Activated T-helper 2 cell treated with anti-CD3 and anti-CD28 coated beads, Interferon-gamma antibody, Interleukin-2, Interleukin-4, amounts not matched to agents 10 μg/mL and 5 μg/mL and 100 μg/mL, durations not matched to agents 14 hours and 24 hours and 36 hours (primary cell): ENCODE measurements at places on chromosomes 6 and 20. TPM values are rescaled to one million over a fixed set of nuclear protein-coding genes. Genes with fewer than 3 reads are reported as not detected.
A peak's percentile ranks its signal among the peaks of the same experiment; 100 is the strongest.

The GPX5 gene
- not detected in 2 replicates for total RNA-seq

The SIRPD gene
- 0.37 TPM in 1 of 2 replicates, not detected in the other for total RNA-seq

The ZC2HC1B gene
- not detected in 2 replicates for total RNA-seq

DNA sequence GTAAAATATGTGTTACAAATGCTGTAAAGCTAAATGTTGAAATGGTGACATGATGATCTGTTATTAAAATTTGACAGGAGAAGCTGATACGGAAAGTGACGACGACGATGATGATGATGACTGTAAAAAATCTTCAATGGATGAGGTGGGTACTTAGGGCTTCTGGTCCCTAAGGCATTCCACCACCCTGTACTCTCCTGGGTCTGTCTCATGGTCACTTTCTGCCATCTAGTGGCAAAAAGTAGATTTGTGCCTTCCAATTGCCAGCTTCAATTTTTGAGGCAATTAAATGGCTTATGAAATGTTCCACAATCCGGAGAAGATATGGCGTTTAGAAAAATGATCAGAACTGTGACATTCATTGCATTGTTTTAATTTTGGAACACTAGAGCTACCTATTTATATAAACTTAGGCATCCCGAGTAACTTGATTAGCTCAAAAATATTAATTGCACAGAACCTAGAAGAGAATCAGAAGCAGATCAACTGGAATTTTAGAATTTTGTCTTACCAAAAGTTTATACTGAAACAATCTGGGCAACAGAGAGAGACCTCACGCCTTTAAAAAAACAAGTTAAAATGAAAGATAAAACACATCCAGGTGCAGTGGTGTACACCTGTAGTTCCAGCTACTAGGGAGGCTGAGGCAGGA, 346.5 kb upstream of the PLCB4 start:
- H3K27ac ChIP-seq: no peak overlapping the region
- H3K4me3 ChIP-seq: no peak overlapping the region
- DNase-seq: no peak
- no peaks in the 10 kb centered on the region for H3K36me3 ChIP-seq
- no peaks in the 10 kb centered on the region for H3K4me1 ChIP-seq

- H3K27me3 ChIP-seq: no peaks in the 10 kb centered on the region
- H3K4me1 ChIP-seq: peaks cover 35% of the 10 kb centered on the region
- H3K27ac ChIP-seq: peak overlapping the region; percentile 90
- peak overlapping the region; percentile 13 for H3K4me3 ChIP-seq
- peaks cover 14% of the 10 kb centered on the region for H3K36me3 ChIP-seq
These were observed 38.7 kb upstream of the RIPOR2 start for GRCh38 chr6:24974182-24975171.

- H3K36me3 ChIP-seq: no peaks in the 10 kb centered on the region
- H3K27ac ChIP-seq: no peak overlapping the region
- H3K27me3 ChIP-seq: peaks cover 11% of the 10 kb centered on the region
- no peak overlapping the region for H3K4me3 ChIP-seq
These were observed 150.9 kb upstream of the MLIP start for GRCh38 chr6:53960311-53960710.

DNA sequence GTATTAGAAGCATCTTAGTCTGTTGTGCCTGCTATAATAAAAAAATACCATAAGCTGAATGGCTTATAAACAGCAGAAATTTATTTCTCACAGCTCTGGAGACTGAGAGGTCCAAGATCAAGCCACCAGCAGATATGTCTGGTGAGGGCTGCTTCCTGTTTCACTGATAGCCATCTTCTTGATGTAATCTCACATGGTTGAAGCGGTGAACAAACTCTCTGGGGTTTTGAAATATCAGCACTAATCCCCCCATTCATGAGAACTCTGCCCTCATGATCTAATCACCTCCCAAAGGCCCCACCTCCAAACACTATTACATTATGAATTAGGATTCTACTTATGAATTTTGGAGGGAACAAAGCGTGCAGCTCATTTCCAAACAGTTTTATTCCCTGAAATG, 11.6 kb upstream of the CLVS2 start:
- DNase-seq: no peak
- no peaks in the 10 kb centered on the region for H3K36me3 ChIP-seq
- H3K27ac ChIP-seq: no peak overlapping the region
- H3K27me3 ChIP-seq: no peaks in the 10 kb centered on the region
- H3K4me1 ChIP-seq: peaks cover 1% of the 10 kb centered on the region

- peak within 1 kb of the TSS; percentile 88 for H3K27ac ChIP-seq
- H3K4me3 ChIP-seq: peak within 1 kb of the TSS; percentile 98
- DNase-seq: peak; percentile 83
- H3K4me1 ChIP-seq: peaks cover 25% of the 10 kb centered on the region
- no peaks in the 10 kb centered on the region for H3K27me3 ChIP-seq
- peaks cover 55% of the 10 kb centered on the region for H3K36me3 ChIP-seq
These were observed at the start of the genes PFDN6 and WDR46 for GRCh38 chr6:33288921-33289783. Gene PFDN6, plus strand, starts transcription at chr6:33289601. Its CDS starts 256 bp downstream, at chr6:33289857. Gene WDR46, minus strand, starts transcription at chr6:33289239. Its CDS starts 69 bp downstream, at chr6:33289170.

GRCh38 chr20:38604873-38605303, 3.3 kb downstream of the ARHGAP40 start:
- no peak overlapping the region for H3K27ac ChIP-seq
- no peak for DNase-seq
- no peak overlapping the region for H3K4me3 ChIP-seq
- peaks cover 57% of the 10 kb centered on the region for H3K27me3 ChIP-seq

DNA sequence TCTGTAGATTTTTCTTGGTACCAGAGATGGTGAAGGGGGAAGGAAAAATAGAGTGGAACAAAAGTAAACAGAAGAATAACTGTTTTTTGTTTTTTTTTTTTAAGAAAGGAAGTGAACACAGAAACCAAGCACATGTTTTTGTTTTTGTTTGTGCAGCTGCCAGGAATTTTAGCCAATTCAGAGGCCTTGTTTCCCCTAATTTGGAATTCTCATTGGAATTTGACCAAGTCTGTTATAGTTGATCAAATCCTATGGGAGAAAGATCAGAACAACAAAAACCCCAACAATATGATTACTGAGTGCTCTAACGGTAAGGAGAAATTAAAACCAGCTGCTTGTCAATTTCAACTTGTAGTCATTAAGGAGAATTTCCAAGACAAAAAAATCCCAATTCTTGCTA, 18.2 kb upstream of the IL22RA2 start:
- DNase-seq: no peak
- H3K27ac ChIP-seq: no peak overlapping the region
- peaks cover 14% of the 10 kb centered on the region for H3K36me3 ChIP-seq
- H3K4me3 ChIP-seq: no peak overlapping the region

- peaks cover 10% of the 10 kb centered on the region for H3K4me1 ChIP-seq
- no peak overlapping the region for H3K27ac ChIP-seq
- peaks cover 10% of the 10 kb centered on the region for H3K27me3 ChIP-seq
These were observed 29.8 kb upstream of the SEC63 start for GRCh38 chr6:107987805-107988204.

DNA sequence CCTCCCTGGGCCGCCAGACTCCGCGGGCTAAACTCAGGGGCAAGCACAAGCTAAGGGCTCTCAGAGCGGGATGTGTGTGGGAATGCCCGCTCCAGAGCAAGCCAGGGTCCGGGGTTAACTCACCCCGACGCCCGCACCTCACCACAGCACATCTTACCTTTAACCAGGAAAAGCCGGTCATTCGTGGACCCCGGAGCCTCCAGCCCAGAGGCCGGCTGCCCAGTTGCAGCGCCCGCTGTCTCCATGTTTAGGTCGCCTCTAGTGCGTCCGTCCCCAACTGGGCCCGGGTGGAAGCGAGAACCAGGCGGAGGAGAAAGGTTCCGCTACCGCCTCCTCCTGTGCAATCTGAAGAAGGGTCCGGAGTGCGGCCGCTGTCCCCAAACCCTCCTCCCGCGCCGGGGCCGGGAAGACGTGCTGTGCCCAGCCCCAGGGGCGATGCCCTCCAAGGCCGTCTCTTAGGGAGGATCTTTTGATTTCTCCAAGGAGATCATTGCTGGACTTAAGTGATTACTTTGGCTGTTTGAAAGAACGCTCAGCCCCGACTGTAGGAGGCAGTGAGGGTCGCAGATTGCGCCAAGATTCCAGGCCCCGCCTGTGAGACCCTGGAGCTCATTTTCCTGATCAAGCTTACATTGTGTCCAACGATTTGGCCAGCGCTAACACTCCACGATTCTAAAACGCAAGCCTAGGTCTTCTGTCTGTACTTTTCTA, at the start of gene TMEM242:
Gene TMEM242 (minus strand): TSS at position 265 of the 711 bp plus-strand sequence. CDS start 20 bp downstream, at position 245.
- H3K4me1 ChIP-seq: peaks cover 33% of the 10 kb centered on the region
- peak within 1 kb of the TSS; percentile 93 for H3K4me3 ChIP-seq
- peaks cover 13% of the 10 kb centered on the region for H3K36me3 ChIP-seq
